ENCODE measurements at places on chromosomes 3 and 15.

- DNase-seq = no peak
Observed at GRCh38 chr3:106530367-106530766, 661.6 kb upstream of the CBLB start.

DNA sequence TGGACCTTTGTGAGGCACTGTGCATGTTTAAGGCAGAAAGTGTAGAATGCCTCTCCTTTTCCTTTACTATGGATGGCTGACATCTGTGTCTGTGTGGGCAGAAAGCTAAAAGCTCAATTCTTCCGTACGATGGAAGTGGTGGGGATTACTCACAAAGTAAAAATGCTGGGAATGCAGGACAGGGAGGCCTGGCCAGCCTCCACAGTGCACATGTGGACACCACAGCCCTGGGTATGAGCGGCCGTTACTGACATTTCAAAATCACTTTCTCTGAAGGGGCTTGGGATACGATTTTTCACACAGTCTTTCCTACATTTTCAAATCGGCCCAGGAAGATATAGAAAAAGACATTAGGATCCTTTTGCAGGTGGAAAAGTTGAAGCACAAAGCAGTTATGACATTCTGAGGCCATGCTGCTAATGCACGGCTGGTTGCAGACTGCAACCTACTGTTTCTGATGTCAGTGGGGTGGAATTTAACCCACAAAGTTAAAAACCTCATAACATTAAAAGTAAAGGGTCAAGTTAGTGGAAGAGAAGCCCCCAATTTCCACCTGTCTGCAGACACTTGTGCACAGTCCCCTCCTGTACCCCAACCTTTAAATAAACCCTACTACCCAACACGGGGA is 27.9 kb downstream of the EHD4 start:
- DNase-seq = peak; percentile 92

DNA sequence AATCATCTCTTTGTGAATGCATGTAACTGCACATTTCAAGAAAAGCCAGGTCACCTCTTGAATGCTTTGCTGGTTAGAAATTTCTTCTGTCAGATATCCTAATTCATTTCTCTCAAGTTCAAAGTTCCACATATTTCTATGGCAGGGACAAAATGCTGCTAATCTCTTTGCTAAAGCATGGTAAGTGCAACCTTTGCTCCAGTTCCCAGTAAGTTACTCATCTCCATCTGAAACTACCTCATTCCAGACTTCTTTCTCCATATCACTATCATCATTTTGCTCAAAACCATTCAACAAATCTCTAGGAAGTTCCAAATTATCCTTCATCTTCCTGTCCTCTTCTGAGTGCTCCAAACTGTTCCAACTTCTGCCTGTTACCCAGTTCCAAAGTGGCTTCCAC is 230.6 kb downstream of the ZMAT3 start:
- no peak for DNase-seq

- no peak for DNase-seq
Observed at GRCh38 chr3:45795509-45795881, 841 bp downstream of the SLC6A20 start.

GRCh38 chr15:101025501-101025885 is 106.3 kb downstream of the LRRK1 start:
- DNase-seq = no peak

GRCh38 chr15:64072812-64073211 is 20.8 kb downstream of the CIAO2A start:
- DNase-seq = no peak

DNA sequence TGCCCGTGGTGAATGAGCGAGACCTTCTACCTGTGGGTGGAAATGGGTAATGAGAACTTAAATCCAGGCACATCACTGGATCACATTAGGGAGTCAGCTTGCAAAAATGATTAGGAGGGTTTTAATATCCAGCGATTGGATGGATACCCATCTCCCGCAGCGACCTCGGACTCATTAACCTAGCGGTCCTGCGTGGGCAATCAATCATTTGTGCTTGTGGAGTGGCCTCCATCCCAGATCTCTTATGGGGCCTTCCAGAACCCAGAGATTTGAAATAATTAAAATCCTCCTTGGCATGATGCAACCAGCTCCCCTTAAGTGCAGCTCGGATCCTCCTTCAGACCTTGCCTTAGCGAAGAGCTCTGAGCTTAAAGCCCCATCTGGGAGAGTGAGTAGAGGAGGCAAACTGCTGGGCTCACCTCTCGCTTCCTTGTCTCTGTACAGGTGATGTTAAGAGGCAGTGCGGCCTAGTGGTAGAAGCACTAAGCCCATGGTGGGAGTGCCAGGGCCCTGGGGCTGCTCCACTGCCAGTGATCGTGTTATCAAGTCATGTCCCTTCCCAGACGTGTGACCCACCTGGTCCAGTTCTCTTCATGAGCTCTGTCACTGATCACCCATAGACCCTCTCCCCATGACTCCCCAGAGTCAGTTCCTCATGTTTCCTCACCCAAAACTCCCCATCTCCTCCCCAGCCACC is 285.2 kb upstream of the TLE3 start:
- no peak for DNase-seq

DNA sequence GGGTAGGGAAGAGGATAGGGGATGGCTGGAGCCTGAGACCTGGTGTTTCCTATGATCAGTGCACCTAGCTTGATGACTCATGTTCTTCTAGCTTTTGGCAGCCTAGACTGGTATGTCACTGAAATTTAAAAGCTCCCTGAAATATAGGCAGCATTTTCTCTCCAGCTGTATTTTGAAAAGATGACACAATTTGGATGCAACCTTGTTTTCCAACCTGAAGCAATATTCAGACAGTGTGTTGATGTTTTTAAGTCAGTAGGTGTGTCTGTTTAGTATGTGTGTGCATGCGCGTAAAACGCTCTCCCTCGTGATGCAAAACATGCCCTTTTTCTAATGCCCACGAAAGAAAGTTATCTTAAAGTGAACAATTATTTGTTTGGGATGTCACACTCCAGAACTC is 58.5 kb downstream of the RPL22L1 start:
- peak; percentile 66 for DNase-seq

- DNase-seq = no peak
Observed at GRCh38 chr3:145272684-145273083, 888.3 kb downstream of the PLOD2 start.

- no peak for DNase-seq
Observed at GRCh38 chr3:14392803-14393319, 9.5 kb upstream of the SLC6A6 start.

- DNase-seq = peak; percentile 16
Observed at GRCh38 chr3:102141096-102141927, 292.0 kb downstream of the NFKBIZ start.

DNA sequence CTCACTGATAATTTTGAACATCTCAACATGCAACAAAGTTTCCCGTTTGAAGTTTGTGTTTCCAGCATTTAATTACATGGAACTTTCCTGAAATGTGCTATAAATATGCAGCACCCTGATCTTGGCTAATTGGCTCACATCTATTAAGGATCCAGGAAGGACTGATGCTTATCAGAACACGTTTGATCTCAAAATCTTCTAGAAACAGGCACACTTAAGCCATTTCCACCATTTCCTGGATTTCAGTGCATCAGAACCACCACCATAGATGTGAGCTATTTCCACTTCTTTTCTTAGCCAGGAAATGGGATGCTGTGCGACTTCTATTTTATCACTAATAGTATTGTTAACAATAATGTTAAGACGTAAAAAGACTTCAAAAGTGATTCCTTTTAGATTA is 228.9 kb downstream of the FEZF2 start:
- no peak for DNase-seq
